ENCODE measurements at places on chromosomes 4 and X.
A peak's percentile ranks its signal among the peaks of the same experiment; 100 is the strongest.

- no peak for DNase-seq
Observed at GRCh38 chrX:24232796-24233195, 81.1 kb downstream of the SUPT20HL2 start.

DNA sequence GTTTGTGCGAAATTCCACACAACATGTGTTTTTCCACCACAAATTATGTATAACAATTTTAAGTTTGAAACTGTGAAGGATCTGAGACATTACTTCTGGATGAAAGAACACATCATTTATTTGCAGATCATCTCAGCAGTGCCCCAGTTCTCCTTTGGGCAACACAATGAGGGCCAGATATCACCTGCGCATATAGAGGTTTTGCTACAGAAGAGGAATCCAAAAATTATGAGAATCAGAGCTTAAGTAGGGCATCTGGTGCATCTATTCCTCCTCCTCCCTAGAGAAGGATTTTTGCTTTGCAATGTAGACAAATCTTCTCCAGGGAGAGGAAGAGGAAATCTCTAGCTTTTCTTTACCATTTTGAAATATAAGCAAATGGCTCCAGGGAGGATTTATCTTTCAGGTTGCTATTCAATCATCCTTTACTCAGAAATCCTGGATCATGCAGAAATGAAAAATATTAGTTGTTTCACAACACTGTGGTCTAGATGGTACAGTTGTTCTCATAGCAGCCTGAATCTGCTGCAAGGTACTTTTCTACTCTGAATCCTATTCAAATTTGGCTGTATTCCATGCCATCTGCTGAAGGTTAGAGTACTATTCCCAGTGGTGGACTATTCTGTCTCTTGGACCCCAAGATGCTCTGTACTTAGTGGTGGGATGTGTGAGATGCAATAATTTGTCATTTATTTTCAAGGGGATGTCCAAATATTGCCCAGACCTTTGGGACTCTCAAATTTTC, 132.1 kb downstream of the SNCA start:
- no peak for DNase-seq

DNA sequence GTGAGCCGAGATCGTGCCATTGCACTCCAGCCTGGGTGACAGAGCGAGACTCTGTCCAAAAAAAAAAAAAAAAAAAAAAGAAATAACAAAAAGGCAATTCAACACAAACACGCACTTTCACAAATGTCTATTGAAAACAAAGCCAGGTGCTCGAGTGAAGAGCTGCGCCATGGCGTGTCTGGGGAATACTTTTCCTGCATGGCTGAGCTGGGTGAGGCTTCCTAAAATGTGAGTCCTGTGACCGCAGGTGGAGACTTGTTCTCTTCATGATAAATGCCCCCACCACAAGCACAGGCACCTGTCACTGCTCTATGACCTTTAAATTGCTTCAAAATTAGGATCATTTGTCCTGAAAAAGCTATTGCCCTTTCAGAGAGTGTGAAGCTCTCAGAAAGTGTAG, 4.0 kb upstream of the ABLIM2 start:
- DNase-seq, result no peak

DNA sequence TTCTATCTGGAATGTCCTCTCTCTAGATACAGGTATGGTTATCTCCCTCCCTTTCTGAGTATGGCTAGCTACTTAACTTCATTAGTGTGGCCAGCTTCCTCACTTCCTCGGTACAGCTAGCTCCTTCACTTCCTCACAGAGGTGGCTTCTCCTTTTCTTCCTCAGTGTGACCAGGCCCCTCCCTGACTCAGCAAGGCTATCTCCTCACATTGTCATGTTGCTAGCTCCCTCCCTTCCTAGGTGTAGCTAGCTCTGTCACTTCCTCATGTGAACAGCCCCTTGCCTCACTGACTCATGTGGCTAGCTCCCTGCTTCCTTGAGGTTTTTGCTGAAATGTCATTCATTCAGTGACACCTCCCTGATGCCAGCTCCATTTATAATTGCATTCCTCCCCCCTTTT, 67.3 kb upstream of the DDIT4L start:
- no peak for DNase-seq

- peak; percentile 99 for DNase-seq
Observed at GRCh38 chr4:1043651-1044468, 32.4 kb downstream of the FGFRL1 start.

- no peak for DNase-seq
Observed at GRCh38 chr4:8600686-8601085, 8.1 kb downstream of the CPZ start.

GRCh38 chrX:72624194-72624593, 51.6 kb upstream of the HDAC8 start:
- no peak for DNase-seq

DNA sequence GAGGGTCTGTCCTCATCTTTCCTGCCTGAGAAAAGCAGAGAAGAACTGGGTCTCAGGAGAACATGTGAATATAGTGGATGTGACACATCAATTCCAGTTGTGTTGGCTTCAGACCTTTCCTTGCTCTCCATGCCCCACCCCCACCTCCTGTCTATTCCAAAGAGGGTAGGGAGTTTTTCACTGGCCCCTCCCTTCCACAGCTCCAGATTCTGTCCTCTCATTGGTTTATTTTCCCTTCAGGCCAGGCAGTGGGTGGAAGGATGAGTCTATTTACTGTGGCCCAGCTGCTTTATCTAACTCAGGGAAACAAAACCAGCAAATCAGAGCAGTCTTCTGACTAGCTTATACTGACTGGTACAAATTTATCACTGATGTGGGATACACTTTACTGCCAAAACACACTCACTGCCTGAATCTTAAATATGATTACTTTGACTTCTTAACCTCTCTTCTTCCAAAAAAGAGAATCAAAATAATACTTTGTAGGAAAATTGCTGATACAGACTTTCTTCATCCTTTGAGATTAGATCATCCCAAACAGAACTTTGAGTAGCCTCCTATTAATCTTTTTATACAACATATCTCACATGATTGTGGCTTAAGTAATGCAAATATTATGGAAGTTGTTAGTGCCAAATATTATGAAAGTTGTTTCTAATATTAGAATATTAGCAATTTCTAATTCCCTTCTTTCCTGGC, 221.2 kb downstream of the MID1 start:
- DNase-seq, result no peak

DNA sequence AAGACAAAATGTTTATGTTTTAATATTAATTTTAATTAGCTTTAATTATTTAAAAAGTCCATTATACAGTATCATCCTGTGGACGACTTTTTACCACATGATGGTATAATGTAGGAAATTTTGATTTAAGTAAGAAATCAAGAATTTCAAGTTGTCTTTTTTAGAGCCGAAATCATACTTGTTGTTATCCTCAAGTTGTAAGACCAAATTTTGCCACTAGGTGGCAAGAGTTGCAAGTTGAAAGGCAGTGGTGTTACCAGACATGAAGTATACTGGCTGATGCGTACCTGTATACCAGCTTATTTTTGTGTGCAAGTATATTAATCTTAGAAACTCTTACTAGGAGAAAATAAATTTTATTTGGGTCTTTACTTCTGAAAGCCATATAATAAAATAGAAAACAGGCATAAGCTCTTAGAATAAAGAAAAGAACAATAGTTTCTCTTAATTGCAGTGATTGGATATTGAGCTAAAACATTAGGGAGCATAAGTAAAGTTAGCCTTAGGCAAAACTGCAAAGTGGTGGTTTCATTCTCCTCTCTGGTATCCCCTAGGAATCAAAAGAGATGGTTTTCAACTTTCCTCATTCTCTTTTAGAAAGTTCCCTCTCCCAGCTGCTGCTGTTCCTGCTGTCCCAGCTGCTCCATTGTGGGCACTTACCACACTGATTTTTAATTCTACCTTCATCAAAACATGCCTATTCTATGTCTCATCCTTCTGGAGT, 118.0 kb upstream of the WDFY3 start:
- DNase-seq, result peak; percentile 69

DNA sequence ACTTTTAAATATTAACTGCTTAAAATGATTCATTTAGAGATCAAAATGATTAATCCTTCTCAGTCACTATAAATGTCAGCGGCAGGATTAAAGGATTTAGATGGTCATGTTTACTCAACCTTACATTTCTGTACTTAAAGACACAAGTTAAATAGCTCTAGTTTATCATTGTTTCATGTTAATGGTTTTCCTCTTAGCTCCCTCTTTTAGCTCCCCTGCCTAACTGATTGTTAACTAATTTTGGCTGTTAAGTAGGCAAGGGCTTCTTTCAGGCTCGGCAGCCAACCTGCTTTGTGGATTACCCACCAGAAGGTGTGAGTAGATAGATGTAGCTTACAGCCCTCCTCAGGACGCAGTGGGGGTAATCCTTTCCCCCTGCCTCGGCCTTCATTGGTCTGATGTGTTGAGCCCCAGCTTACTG, 96.0 kb downstream of the TENM3 start:
- DNase-seq, result peak; percentile 60

DNA sequence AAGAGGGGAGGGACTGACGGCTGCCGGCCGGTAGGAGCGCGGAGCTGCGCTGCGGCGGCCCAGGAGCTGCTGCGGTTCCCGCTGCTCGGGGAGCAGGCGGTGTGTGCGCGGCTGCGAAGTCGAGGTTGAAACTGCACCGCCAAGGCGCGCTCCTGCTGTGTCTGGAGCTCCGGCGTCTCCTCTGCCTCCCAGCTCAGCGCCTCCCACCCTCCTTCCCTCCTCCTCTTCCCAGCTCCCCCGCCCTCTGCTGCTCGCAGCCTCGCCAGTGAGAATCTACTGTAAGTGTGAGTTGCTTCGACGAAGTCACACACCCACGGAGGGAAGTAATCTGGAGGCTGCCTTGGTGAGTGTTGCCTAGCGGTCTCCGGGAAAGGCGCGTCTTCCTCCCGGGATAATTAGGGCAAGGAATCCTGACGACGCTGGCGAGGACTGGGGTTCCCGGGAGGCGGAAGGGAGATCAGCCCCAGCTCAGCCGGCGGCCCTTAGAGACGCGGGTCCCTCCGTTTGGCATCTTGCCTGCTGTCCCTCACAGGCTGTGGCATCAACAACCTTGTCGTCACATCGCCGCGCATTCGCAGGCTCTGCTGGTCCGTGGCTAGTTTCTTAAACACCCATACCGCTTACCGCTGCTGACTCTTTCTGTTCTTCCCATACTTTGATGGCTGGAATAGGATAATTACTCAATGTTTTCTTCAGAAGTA, at the start of gene EPHA5:
Gene EPHA5 (minus strand): TSS at position 159 of the 701 bp plus-strand sequence. CDS start 747 bp downstream, outside the sequence.
- DNase-seq, result peak; percentile 79

GRCh38 chr4:123505095-123506010, 108.8 kb downstream of the SPRY1 start:
- DNase-seq, result peak; percentile 55

- DNase-seq, result no peak
Observed at GRCh38 chrX:85499400-85499799, 119.9 kb upstream of the POF1B start.
